Central memory CD8-positive, alpha-beta T cell (primary cell): ENCODE measurements at places on chromosomes 4 and X.

GRCh38 chr4:79588679-79589078, 180.7 kb upstream of the GK2 start:
- DNase-seq = no peak

GRCh38 chr4:183409934-183410333, 34.5 kb upstream of the CDKN2AIP start:
- no peak for DNase-seq

DNA sequence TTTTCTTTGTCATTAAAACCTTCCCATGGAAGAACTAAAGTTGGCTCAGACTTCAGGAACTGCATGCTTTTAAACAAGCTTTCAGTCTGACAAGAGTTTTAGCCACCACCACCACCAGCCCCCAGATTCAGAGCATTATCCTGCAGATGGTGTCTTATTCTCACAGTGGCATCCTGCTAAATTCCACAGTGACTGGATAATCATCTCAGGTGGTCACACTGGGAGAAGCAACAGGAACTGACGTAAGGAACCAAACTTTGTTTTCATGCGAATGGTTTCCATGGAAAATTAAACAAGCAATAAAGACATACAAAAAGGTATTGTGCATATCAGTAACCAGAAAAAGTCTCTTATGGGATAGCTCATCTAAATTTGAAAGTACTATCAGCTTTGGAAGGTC, 370.7 kb downstream of the FBXW7 start:
- DNase-seq = no peak

DNA sequence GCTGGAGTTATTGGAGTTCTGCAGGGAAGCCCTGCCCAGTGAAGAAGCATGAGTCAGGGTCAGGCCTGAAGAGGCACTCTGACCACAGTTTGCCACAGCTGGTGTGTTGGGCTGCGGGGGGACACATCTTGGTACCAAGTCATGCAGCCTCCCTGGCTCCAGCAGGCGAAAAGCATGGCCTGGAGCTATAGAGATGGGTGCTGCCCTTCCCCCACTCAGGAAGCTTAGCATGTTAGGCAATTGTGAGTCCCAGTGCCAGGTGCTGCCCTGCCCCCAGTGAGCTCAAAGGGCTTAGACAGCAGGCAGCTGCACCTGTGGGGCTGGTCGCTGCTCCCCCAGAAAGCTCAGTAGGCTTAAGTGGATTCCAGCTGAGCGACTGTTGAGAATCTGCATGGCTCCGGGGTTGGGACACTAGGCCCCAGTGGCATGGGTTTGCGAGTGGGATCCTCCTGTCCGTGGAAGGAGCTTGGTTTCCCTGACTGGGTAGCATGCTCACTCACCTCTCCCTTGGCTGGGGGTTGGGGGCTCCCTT, 755.5 kb downstream of the GLUD2 start:
- DNase-seq = no peak

GRCh38 chr4:73842696-73843095, 6.2 kb downstream of the CXCL6 start:
- no peak for DNase-seq

- no peak for DNase-seq
Observed at GRCh38 chrX:29466456-29466855, 748.9 kb upstream of the MAGEB2 start.

GRCh38 chr4:165839615-165840333, 33.3 kb upstream of the TLL1 start:
- DNase-seq = no peak

GRCh38 chr4:12852338-12853307, 631.5 kb downstream of the RAB28 start:
- no peak for DNase-seq

- DNase-seq = no peak
Observed at GRCh38 chr4:133621628-133622027, 472.5 kb downstream of the PCDH10 start.

GRCh38 chr4:20554134-20554533, 146.1 kb upstream of the PACRGL start:
- DNase-seq = no peak

GRCh38 chrX:97700547-97700946, 816.8 kb downstream of the RPA4 start:
- DNase-seq = no peak

- no peak for DNase-seq
Observed at GRCh38 chr4:93313197-93313596, 515.4 kb upstream of the ATOH1 start.

DNA sequence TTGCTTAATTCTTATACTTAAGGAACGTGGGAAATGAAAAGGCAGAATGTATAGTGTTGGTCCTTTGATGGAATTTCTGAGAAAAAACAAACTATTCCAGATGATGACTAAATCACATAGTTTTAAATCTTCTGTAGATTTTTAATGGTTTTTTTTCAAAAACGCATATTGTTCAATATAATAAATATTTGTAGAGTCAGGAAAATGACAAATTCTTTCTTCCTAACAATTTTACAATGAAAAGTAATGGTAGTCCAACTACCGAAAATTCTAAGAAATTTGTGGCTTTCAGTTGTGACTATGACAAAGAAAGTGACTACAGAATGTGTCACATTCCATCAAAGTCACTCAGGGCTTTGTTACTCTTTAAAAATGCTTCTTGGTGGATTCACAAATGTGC, 164.8 kb upstream of the PITX2 start:
- no peak for DNase-seq
